CD4-positive, alpha-beta T cell treated with Interleukin-15 for 1 hour (primary cell): ENCODE measurements at places on chromosomes 1 and 21.

- no peak for DNase-seq
Measured at GRCh38 chr21:41651406-41651805, 115.4 kb downstream of the RIPK4 start.

DNA sequence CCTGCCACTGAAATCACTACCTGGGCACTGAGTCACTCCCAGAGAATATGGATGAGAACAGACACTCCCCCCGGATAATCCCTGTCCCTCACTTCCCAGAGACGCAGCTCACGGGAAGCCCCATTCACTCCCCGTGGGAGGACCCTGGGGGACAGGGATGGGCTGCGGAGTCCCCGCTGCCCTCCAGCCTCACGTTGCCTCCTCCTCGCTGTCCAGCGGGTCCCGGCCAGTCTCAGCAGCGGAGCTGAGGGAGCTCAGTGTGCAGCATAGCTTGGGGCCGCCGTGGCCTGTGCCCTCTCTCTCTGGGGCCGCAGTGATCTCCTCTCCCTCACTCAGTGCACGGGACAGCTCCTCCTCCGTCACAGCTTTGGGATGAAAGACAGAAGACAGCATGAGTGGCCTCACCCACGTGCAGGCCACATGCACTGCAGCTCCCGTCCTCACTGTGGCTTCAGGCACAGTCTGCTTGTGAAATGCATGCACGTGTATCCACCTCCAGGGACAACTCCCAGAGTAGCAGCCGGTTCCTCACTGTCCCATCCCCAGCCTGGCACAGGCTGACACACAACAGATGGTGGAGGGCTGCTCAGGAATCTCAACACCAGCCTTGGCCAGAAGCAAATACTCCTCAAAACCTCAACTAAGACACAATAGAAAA lies 7.4 kb downstream of the CFAP410 start:
- DNase-seq, result no peak

- no peak for DNase-seq
Measured at GRCh38 chr1:84467298-84467697, 11.8 kb upstream of the RPF1 start.

GRCh38 chr1:223245411-223245810 lies 102.4 kb upstream of the TLR5 start:
- no peak for DNase-seq

- no peak for DNase-seq
Measured at GRCh38 chr1:52204696-52205095, 62.8 kb downstream of the ZFYVE9 start.

GRCh38 chr1:165644064-165644735 lies 13.2 kb downstream of the MGST3 start:
- no peak for DNase-seq

GRCh38 chr1:14513111-14513510 lies 85.4 kb upstream of the KAZN start:
- DNase-seq, result no peak

- no peak for DNase-seq
Measured at GRCh38 chr1:176938375-176938774, 226.1 kb downstream of the ASTN1 start.

DNA sequence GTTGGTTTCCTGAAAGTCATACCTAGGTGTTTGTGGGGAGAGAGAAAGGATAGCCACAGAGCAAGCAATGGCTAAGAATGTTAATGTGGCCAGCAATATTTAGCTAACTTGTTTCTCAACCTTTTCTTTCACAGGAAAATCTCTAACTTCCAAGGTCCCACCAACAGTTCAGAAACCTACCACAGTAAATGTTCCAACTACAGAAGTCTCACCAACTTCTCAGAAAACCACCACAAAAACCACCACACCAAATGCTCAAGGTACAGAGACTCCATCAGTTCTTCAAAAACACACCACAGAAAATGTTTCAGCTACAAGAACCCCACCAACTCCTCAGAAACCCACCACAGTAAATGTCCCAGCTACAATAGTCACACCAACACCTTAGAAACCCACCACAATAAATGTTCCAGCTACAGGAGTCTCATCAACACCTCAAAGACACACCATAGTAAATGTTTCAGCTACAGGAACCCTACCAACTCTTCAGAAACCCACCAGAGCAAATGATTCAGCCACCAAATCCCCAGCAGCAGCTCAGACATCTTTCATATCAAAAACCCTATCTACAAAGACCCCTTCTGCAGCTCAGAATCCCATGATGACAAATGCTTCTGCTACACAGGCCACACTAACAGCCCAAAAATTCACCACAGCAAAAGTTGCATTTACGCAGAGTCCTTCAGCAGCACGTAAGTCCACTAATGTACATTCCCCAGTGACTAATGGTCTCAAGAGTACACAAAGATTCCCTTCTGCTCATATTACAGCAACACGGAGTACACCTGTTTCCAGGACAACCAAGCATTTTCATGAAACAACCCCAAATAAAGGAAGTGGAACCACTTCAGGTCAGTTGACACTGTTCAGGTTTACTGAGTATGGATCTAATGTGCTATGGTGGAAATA lies 15.3 kb downstream of the CD55 start:
- DNase-seq, result peak; percentile 68

- no peak for DNase-seq
Measured at GRCh38 chr21:27570306-27570868, 603.5 kb upstream of the ADAMTS5 start.

- no peak for DNase-seq
Measured at GRCh38 chr1:121518726-121519041, 333.9 kb downstream of the SRGAP2C start.

DNA sequence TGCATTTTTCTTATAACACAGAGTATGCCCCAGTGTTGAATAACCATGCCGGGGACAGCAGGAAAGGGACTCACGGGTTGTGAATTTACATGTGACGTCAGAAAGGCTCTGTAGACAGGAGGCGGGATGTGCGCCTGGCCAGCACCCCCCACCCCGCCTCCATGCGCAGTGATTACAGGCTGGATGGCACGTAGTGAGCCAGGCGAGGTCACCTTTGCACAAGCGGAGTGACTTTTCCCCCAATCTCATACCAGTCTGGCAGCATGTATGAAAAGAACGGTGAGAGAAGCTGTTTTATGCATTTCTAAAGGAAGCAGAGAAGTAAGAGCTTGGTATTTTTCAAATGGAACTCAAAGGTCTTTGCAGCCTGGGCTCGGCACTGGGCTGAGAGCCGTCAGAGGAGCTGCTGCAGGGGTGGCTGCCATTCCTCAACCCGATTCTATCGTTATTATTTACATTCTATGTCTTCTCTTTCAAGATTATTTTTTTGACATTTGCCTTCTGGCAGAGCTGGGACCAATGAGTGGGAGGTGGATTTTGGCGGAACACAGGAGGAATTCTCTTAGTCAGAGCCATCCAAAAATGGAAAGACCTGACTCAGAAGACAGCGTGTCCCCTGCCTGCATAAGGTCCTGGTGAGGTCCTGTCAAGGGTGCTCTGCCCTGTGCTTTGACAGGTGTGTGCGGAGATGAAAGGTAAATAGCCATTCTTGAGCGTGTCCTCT lies 115.6 kb upstream of the SLC45A1 start:
- DNase-seq, result no peak

- peak; percentile 51 for DNase-seq
Measured at GRCh38 chr1:40143891-40144575, 17.2 kb upstream of the RLF start.

DNA sequence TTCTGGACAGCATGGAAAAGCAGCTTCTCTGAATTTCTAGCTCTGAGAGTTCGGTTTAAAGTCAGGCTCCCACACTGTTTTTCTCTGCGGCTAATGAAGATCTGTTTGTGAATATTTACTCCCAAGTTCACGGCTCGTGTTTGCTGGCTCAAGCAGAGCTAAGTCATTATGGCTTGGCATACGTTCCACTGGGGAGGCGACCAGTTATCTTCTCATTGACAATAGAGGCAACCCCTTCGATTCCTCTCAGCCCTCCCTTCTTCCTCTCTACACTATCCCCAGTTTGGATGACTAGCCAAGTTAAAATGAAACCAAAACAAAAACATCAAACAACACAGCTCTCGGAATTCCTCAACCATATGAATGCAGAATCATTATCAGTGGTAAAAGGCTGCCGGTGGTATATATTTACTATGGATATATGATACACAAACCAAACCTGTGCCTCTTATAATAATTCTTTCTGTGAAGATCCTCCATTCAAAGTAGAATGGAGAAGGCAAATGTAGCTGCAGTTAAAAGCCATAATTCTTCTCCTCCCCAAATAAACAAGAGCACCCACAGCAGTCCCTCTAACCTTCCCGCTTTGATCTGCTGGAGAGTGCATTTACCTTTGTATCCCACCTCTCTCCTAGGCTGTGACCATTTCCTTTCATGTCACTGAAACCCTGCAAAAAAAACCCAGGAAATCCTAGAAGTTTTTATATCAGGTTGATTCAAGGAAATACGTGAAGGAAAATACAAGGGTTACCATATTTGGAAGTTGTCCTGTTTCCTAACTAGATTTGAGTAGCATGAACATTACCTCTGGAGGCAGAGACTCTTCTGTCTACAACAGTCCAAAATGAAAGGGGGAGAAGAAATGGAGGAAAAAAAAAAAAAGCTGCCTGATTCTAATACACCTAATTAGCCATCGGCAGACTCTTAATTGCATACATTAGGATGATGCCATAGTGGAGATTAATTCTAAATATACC lies 108.3 kb upstream of the USH2A start:
- no peak for DNase-seq

- DNase-seq, result no peak
Measured at GRCh38 chr1:210687582-210688279, 359.0 kb downstream of the HHAT start.

GRCh38 chr1:169163059-169163458 lies 56.6 kb downstream of the ATP1B1 start:
- DNase-seq, result no peak

- no peak for DNase-seq
Measured at GRCh38 chr1:41435570-41436178, 48.8 kb downstream of the EDN2 start.

DNA sequence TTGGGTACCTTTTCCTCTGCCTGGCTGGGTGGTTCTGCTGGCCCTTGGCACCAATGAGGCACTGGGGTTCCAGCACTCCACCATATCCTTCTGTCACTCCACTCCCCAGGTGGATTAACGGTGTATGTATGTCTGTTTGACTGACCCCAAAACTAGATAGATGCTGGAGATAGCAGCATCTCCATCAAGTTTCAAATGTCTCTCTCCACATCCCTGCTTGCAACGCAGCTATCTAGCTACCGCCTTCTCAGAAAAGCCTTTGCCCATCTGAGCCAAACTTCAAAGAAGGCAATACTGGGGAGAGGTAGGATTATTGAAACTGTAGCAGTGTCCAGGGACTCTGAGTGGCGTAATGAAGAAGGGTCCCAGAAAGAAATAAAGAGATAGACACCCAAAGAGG lies 64.0 kb downstream of the RHBG start:
- no peak for DNase-seq

GRCh38 chr1:45890078-45890477 lies 86.7 kb downstream of the MAST2 start:
- no peak for DNase-seq

DNA sequence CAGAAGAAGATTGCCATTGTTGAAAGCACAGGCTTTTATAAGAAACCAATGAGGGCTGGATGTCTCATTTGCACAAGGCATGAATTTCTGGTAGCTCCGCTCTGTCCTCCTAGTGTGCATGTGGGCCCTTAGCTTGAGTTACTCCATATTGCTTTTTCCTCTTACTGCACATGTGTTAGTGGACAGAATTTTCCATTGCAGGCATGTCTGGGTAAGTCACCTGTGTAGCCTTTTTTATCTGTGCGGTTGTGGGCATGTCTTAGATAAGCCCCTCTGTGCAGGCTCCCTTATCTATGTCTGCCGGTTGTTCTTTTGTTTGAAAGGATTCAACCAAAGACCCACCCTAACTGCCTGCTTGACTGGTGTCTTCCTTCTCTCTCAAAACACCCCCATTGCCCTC lies 7.2 kb upstream of the CLCA1 start:
- DNase-seq, result no peak

DNA sequence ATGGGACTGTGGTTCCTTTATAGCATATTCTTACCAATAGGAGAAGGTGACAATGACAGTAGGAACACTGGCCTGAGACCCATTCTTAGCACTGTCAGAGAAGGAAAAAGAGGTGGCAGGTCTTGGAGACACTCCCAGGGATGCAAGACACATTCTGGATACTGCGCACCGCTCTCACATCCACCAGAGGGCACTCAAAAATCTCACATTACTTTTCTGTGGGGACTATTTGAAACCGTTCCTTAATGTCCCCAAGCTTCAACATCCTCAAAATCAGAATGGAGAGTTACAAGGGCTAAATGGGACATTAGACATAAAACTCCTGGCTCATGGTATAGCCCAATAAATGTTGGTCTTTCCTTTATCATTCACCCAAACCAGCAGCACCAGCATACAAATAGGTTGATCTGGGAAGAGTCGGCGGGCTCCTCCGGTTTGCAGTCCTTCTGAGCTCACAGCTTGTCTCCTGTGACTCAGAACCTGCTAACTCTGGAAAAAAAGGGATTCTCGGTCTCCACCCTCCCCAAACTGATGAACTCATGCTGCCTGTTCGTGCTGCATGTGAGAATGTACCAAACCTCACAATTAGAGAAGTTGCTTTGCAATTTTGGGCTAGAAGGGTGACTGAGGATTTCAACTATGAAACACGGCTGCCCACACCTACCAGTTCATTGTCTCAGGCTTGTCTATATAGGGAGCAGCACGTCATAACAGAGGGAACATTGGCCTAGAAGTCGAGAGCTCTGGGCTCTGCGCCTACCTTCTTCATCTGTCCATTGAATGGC lies 40.2 kb downstream of the IL12RB2 start:
- DNase-seq, result peak; percentile 20

DNA sequence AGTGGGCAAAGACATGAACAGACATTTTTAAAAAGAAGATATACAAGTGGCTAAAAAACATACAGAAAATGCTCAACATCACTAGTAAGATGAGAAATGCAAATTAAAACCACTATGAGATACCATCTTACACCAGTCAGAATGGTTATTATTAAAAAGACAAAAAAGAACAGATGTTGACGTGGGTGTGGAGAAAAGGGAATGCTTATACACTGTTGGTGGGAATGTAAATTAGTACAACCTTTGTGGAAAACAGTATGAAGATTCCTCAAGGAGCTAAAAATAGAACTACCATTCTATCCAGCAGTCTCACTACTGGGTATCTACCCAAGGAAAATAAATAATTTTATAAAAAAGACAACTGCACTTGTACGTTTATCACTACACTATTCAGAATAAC lies 73.9 kb downstream of the EBNA1BP2 start:
- no peak for DNase-seq

GRCh38 chr1:15412175-15412800 lies 2.6 kb downstream of the EFHD2 start:
- DNase-seq, result peak; percentile 65

DNA sequence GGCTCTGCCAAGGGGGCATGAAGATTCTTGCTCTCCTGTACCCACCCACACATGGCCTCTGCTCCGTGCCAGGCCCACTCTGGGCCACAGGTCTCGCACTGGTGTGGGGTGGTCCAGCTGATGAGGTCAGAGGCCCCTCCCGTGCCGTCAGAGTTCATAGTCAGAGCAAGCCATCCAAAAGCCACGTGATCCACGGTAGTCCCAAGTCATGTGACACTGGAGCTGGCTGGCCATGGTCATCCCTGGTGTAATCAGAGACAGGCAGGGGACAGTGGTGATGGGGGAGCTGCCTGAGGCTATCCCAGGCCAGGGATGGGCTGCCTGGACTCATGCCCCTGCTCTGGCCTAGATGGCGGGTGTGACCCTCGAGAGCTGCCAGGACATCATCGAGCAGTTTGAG lies 10.5 kb downstream of the PLCH2 start:
- DNase-seq, result no peak

- DNase-seq, result no peak
Measured at GRCh38 chr1:64906447-64906846, 59.9 kb downstream of the JAK1 start.

GRCh38 chr1:50521703-50522102 lies 98.5 kb upstream of the DMRTA2 start:
- DNase-seq, result no peak
